ENCODE measurements at places on chromosomes 2 and 18. TPM values are rescaled to one million over a fixed set of nuclear protein-coding genes. Genes with fewer than 3 reads are reported as not detected.

The CTAGE1 gene
- not detected for total RNA-seq

The REG1B gene
- total RNA-seq, result not detected

The TGOLN2 gene
- 98.8 TPM for total RNA-seq

The GLI2 gene
- total RNA-seq, result 6.6 TPM

The PAIP2B gene
- total RNA-seq, result 0.18 TPM

The PMAIP1 gene
- 2.2 TPM for total RNA-seq

The PPP1R1C gene
- total RNA-seq, result not detected

The ELOA2 gene
- total RNA-seq, result not detected
